ENCODE measurements at places on chromosomes 1 and 21.

DNA sequence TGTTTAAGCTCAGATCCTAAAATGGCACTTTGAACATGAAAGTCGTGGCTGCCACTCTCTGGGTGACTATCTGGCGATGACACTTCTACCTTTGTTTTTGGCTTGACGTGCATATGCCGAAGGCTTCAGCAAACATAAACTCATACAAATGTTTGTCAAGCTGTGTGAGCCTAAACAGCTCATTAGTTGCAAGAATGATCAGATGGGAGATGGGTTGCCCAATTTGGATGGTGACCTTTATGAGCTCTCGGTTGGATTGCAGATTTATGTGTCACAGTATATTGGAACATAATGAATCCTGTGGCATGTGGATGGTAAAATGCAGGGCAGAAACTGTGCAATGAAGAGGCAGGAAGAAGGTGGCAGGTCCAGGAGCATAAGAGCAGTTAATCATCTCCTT, 229.3 kb downstream of the DISC1 start:
- no peak for DNase-seq

DNA sequence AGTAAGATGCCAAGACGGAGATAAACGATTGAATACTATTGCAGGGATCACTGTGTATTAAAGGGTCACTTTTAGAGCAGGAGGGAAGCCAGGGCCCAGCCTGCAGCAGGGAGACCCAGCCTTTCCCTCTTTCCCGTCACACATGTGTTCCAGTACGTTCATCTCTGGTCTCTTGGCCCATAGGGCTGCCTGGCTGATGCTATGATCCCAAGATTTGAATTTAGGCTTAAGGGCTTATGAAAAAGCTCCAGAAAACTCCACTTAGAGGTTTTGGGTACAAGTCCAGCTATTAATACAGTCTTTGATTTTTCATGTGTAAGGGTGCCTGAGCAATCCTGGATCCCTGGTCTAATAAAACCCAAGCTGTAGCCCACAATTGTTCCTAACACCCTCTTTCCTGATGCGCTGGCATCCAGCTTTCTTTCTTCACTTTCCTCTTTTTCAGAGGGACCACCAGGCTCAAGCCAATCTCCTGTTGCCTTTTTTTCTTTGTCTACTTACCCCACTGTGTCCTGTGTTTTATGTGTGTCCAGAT, 359.6 kb upstream of the USP24 start:
- no peak for DNase-seq

DNA sequence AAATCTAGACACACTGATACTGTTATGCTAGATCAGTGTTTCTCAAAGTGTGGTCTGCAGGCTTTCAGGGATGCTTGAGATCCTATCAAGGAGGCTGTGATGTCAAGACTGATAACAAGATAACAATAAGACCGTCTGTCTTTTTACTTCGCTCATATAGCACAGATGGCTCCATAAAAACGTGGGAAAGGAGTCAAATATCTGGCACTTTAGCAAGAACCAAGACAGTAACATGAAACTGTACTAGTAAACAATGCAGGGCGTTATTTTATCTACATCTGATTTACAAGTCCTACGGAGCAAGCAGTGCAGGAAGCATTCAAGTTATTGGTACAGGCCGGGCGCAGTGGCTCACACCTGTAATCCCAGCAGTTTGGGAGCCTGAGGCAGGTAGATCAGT, 3.6 kb upstream of the SPRR3 start:
- no peak for DNase-seq

DNA sequence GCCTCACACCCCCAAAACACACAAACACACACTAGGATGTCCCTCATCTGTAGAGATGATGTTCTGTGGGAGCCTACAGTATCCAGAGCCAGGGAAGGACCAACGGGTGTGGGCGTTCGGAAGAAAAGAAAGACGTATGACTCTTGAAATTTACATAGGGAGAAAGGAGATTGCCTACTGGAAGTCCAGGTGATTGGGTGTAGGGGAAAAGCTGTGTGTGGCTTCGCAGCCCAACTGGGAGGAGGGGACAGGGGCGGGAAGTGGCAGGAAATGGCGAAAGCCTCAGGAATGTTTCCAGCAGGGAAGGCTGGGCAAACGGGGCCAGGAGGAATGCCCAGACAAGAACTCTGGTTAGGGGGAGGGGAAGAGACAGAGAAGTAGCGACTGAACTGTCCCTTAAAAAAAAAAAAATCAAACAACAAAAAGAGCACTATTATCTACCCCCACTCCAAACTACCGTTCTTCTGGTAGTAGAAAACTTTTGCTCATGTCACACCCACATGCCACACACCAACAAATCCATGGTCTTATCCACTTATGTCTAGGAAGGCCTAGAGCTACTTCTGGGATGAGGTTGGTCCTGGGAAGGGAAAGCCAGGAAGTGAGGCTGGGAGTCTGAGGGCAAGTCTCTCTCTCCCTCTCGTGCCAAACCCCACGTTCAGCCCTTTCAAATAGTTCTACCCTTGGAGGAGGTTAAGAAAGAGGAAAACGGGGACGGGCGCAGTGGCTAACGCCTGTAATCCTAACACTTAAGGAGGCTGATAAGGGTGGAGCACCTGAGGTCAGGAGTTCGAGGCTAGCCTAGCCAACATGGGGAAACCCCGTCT, 1.8 kb upstream of the CKS1B start:
- no peak for DNase-seq

DNA sequence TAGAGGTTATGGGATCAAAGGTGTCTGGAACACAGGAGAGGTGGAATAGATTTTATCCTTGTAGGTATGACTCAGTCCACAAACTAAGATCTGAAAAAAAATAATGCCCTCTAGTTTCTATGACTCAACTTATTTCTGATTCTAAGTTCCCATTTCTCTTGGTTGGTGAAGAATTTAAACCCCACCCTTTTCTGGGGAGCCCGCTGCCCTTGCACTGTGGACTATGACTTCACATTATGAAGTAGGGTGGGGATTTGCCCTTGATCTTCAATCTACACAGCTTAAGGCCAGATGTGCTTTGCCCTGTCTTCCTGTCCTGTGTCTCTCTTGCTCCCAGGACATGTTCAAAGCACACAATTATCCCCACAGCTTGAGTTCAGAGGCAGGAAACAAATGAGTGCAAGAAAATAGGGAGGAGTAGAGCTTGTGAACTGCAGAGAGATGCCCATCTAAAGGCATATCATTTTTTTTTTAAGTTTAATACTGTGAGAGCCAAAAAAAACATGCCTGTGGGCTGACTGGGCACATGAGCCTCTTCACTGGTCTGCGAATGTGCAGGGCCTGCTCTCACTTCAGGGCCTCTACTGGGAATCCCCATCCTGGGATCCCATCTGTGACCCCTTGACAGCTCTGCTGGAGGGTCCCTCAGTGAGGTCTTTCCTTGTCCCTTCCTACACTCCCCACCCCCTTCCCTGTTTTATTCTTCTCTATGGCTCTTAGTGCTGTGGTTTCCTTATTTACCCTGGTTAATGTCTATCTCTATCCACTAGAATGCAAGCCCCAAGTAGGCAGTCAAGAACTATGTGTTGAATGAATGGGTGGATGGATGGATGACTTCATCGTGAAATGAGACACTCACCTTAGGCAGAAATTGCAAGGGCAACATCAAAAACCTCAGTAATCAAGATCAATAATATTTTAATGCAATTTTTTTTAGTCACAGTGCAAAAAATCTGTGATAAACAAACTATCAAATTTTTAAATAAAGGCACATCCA, 61.5 kb downstream of the CD58 start:
- no peak for DNase-seq

- peak; percentile 39 for DNase-seq
Measured at GRCh38 chr1:201559679-201560162, 20.8 kb downstream of the NAV1 start.

DNA sequence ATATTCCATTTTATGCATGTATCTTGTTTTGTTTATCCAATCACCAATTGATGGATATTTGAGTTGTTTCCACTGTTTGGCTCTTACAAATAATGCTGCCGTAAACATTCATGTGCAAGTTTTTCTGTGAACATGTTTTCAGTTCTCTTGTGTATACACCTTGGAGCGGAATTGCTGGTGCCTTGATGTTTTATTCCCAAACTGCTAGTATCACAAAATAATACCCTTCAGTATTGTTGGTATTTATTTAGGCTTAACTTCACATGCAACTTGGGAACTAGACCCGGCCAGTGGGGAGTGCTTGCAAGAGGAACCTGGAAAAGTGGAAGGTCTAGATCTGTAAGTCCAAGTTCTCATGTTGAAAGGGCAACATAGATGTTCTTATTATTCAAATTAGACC, 115.9 kb downstream of the CRYAA start:
- no peak for DNase-seq

GRCh38 chr21:46665566-46665965, 30.1 kb downstream of the PRMT2 start:
- no peak for DNase-seq

DNA sequence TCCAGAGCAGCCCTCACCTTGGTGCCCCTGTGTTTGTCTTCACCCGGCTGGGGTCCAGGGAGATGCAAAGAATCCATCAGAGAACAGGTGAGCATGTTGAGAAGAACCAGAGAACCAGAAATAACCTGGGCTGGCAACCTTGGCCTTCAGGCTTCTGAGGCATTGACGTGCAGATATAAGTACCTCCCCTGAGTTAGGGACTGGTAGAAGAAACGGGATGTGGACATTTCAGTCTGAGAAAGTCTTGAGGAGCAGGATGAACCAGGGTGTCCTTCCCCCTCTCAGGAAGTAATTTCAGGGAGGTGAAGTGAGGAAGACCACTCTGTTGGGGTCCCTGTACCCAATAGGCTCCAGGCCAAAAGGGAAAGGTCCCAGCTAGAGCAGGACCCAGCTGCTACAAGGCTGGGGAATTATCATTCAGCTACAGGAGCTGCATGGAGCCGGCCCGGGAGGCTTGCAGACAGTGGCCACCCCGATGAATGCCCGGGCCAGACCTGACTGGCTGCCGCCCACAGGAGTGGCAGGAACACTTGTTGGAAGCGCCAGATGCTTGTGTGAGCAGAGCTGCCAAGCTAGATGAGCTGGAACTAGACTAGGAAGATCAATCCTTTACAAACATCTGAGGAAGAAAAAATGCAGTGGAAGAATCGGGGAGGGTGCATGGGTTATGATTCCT, 1.7 kb upstream of the AURKAIP1 start:
- no peak for DNase-seq

DNA sequence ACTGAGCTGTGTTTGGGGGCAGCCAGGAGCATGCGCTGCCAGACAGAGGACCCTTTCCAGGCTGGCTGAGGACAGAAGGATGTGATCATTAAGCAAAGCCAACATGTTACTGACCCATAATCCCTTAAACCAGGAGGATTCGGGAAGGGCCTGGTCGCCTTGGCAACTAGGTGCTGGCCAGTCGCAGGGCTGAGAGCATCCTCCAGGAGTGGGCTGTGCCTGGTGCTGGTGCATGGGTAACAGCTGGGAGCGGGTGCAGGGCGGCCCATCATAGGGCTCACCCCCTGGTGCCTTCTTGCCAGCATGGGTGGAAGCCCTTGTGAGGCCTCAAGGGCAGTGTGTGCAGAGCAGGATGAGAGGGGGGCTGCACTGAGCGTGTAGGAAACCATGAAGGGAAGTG, 17.2 kb downstream of the CDK18 start:
- DNase-seq, result no peak

- DNase-seq, result no peak
Measured at GRCh38 chr1:202682477-202682876, 27.8 kb downstream of the SYT2 start.

DNA sequence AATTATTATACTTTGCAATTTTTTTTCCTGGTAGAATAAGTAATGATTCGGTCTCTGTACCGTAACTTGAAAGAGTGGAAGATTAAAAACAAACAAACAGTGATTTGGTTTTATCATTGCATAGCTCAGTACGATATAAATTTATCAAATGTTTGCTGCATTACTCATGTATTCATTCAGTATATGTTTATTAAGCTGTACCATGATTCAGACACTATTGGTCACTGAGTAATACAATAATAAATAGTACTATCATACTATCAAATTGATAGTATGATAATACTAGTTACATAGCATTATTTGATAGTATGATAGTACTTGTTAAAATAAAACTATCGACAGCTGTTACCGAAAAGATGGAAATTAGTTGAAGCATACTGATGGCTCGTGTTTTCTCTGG, 12.1 kb downstream of the CENPF start:
- no peak for DNase-seq

- DNase-seq, result peak; percentile 53
Measured at GRCh38 chr1:58652651-58653184, 47.1 kb downstream of the MYSM1 start.

DNA sequence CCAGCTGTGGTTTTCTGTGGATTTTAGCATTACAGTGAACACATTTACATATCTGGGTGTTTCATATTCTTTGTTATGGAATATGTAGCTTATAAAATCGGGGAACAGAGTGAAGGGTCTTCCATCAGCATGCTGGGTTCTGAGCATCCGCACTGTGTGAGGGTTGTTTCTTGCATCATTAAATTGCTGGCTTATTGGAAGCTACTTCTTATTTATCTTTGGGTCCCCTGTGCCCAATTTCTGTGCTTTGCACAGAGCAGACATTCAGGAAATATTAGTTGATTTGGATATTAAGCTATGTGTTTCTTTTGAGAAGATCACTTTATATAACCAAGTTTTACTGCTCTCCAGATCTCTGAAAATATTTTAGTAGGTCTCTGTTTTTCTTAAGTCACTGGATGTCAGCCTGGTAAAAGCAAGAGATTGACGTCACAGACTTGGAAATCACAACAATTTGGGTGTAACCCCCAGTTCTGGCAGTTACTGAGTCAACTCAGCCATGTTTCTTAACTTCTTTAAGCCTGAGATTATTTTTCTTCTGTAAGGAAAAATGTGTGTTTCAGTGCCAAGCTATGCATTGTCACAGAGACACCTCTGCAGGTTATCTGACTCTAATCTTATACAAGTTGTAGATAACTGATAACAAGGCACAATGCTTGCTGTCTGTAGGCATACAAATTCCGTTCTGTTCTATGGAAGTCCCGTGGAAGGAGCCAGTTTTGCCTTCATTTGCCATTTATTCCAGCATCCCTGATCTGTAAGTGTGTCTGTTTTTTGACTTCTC, 258.3 kb upstream of the KAZN start:
- DNase-seq, result no peak

DNA sequence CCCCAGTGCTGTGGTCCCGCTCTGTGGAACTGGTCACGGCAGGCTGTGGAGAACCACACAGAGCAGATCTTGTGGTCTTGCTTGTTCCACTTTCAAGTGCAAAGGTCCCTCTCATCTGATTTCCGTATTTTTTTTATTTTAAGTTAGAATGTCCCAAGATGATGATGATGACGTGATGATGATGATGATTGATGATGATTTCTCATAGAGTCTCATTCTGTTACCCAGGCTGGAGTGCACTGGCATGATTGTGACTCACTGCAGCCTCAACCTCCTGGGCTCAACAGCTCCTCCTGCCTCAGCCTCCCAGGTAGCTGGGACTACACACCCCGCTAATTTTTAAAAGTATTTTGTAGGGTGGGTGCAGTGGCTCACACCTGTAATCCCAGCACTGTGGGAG, 12.2 kb downstream of the EVA1C start:
- no peak for DNase-seq

DNA sequence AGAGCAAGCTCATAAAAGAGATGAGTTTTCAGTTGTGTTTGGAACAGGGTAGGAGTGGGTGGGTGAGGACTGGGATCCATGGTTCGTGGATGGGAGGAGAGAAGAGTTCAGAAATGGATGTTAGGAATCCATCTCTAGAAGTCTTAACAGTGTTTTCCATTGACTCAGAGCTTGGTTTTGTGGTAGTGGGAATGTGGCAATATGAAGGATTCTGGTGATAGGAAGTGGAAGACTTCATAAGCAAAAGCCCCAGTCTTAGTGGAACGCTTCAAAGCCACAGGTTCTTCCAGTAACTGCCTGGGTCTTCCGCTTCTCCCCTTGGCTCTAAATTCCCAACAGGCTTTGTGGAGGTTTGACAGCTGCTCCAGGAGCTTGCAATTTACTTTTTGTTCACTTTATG, 167.9 kb downstream of the KCNJ6 start:
- no peak for DNase-seq

All from central memory CD4-positive, alpha-beta T cell (primary cell).